ENCODE measurements at places on chromosomes 7 and 10.

DNA sequence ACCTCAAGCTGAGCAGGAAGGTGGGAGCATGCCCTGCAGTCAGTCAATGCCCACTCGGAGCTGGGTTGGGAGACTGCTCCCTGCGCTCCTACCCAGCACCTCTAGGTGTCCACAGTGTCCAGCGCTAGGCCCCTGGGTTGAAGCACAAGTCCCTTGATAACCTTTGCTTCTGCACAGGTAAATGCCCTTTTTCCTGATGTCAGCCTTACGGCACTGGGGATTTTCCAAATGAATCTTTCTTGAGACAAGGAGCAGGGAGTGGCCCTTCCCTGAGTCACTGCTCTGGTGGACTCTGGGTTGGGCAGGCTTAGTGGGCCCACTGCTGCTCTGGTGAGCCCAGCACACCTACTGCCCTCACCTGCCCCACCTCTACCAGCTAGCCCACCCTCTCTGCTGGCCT, 61.9 kb upstream of the OPN4 start:
- DNase-seq, result no peak

GRCh38 chr10:3426190-3426845, 253.7 kb upstream of the PITRM1 start:
- DNase-seq, result no peak

GRCh38 chr7:83149466-83149865, 13.2 kb downstream of the PCLO start:
- no peak for DNase-seq

- DNase-seq, result no peak
Observed at GRCh38 chr10:29897999-29898716, 161.2 kb downstream of the JCAD start.

DNA sequence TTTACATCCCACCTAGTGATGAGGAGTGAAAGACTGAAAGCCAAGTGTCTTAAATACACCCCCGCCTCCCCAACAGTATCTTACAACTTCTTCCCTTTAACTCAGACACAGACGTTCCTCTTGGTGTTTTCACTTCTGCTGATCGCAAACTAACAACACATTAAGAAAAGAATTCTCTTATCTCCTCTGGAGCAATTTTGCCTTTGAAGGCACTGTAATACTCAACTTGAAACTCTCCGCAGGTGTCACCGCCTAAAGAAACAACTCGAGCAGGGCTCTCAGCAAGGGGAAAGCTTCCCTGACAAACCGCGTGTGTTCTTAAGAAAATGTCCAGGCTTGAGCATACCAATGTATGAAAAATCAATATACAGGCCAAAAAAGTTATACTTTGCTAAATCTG, 452 bp downstream of the SEMA3C start:
- no peak for DNase-seq

DNA sequence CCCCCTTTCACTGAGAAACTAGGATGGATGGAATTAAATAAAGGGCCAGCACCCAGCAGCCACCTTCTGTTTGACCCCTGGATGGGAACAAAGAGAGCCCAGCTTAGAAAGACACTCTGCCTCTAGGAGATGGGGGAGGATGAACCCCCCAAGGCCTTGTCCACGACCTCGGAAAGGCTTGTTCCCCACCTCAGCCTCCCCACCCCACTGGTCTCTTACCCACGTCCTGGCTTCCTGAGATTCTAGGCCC, 9.7 kb downstream of the ITPRIP start:
- no peak for DNase-seq

DNA sequence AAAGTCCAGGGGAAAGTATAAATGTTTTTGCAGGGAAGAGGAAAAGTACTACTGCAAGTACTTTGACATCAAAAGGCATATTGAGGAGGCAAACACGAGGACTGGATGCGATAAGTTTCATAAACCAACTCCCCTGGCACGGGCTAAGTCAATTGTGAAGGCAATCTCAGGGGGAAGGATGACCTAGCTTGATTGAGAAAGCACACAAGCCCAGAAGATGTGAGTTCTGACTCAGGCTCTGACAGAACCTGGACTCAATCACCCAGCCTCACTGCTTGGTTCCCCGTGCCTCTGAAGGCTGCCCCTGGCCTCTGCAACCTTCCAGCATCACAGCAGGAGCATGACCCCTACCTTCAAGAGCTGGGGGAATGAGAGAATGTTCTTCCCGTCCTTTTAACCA, 93.2 kb upstream of the ZNF438 start:
- no peak for DNase-seq

DNA sequence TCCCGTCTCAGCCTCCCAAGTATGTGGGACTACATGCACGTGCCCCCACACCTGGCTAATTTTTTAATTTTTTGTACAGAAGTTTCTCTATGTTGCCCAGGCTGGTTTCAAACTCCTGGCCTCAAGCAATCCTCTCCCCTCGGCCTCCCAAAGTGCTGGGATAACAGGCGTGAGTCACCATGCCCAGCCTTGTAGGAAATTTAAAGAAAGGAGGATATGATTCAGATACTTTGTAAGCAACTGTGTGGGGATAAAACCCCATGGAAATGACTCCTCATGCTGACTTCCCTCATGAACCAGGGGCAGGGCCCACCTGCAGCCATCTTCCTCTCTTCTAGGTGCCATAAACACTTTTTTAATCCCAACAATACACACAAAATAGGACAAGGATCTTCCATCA, 50.2 kb downstream of the APBB1IP start:
- no peak for DNase-seq

- no peak for DNase-seq
Observed at GRCh38 chr7:1158203-1159126, 1.5 kb downstream of the ZFAND2A start.

DNA sequence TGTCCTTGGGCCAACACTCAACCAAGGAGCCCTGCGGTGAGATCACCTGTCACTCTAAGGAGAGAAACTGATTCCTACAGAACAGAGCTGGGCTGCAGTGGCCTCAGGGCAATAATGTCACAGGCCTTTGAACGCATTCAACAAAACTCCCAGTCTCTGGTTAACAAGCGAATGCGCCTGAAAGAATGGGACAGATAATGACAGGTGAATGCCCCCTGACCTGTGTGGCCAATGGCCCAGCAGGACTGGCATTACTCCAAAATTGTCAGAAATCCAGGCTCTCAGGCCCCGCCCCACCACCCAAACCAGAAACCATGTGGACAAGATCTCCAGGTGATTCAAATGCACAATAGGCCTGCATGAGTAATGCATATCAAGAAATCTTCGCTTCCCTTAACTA, 277.7 kb upstream of the KLF6 start:
- no peak for DNase-seq

DNA sequence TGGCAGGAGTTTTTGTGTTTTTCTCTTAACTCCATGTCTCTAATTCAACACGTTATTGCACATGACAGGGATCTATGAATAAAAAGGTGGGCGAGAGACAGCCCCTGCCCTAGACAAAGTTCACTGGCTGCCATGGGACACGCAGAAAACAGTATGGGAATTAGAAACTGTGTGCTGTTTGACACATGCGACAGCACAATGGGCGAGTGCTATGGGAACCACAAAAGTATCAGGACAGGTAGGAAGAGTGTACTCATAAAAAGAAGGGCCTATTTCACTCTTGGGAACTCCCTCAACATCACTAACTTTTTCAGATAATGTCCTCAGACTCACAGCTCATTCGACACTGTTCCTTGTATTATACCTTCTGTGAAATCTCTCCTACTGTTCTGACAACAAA, 45.7 kb downstream of the MINDY3 start:
- no peak for DNase-seq

DNA sequence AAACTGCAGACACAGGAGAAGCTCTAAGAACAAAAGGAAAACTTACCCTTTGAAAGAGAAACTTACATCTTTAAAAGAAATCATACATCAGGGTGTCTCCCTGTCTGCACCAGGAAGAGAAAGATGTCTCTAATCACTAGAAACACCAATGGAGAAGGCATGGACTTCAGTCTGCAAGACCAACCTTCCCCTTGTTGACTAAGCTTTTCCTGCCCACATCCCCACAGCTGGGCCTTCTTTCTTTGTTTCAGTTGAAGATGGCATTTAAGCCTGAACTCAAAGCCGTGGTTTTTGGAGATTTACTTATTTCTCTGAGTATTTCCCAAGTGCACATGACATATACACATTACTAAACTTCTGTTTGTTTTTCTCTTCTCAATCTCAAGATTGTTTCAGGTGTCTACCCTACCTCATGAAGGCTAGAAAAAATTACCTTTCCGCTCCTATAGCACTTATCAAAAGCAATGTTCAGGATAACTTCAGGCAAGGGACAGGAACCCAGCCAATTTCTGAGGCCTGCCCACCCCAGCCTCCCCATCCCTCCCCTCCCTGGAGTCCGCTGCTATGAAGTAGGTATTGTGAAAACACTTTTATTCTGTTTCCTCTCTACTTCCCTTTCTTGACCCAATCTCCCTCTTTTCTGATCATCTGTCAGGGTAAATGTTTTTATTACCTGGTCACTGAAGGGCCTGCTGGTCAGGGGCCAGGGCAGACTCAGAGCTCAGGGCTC, 2.8 kb upstream of the SLC29A3 start:
- no peak for DNase-seq

DNA sequence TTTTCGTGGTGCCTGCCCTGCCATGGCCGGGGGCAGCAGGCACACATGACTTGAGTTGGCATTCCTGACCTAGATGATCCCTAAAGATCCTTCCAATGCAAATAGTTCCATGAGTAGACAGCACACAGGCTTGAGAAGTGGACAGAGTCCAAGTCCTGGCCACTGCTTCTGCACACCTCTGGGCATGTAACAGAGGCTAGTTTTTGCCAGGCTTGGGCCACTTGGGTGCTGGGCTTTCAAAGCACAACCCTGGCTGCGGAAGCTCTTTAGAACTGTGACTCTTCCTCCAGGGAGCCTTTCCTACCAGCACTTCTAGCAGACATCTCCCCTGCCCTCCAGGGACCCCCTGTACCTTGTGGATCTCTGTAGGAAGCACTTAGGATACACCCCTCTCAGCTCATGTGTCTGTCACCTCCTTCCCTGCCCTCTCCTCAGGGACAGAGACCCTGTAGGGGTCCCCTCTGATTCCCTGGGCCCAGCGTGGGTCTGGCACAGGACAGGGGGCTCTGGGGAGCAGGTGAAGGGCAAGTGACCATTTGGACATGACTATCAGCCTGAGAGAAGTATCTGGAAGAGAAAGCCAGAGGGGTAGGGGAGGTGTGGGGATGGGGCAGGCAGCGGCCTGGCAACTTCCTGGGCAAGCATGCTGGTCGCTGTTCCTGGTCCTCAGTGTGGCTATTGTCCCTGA, 36.2 kb downstream of the ZCCHC24 start:
- DNase-seq, result no peak

GRCh38 chr7:148921189-148921588, 37.1 kb upstream of the EZH2 start:
- no peak for DNase-seq

DNA sequence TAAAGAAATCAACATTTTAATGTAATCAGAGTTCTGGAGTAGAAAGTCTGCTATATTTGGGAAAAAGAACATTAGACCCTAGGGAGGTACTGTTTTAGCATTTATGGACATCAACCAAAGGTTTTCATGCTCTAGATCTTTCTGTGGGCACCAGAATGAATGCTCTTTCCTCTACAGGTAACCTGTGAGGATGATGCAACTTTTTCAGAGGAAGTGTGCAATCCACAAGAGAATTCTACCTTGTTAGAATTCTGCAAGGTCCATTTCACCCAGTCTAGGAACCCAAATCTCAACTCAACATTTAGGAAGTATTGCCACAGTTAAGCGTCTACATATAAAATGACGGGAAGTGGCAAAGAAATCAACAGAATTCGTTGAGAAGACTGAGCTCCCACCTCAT, 139.9 kb upstream of the FAM171A1 start:
- DNase-seq, result no peak

DNA sequence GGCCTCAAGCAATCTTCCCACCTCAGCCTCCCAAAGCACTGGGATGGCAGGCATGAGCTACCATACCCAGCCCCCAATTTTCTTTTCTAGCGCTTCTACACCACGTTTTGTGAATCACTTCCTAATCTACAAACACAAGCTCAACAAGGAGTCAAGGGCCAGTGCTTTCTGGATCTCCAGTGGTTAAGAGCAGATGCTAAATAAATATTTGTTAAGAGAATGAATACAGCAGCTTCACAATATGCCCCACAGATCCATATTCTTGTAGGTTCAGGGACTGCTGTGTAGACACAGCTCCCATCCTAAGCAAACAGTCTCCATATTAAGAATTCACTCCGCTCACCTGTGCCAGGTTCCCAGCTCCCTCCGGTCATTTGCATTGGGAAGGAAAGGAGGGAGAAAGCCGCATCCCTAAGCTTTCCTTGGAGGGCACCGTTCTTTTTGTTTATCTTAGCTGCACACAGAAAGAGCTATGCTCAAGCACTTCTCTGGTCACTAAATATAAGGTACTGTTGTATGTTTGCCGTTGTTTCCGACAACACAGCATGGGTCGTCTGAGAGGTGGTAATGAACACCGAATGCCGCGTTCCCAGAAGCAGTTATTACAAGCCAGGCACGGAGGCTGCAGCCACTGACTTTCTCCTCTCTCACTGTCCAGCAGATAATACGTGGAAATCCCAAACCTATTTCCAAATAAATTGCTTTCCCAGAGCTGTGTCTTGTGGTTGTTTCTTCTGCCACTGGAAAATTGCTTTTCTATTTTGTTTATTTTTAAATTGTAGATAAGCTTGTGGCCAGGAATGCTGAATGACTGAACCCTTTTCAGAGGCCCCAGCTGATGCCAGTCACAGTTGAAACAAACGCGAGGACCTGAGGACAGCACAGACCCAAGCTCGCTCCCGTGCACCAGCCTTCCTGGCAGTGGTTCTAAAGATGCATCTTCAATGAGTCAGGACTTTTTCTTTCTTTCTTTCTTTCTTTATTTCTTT, 217.1 kb downstream of the PRPF18 start:
- DNase-seq, result no peak

DNA sequence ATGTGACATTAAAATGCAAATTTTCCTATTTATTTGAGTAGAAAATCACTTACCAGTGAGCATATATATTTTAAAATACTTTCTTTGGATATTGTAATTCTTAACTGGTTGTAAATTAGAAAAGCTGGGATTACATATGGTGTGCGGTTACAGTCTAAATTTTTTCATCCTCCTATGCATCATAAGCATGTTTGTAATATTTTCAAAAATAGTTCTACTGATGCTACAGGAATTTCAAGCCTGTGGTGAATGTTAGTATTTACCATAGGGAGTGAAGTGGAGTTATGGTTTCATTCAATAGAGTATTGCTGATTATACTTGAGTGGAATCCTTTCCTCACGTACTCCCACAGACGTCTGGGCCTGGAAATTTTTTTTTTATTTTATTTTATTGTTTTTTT, 34.6 kb upstream of the ST7 start:
- DNase-seq, result no peak

- DNase-seq, result no peak
Observed at GRCh38 chr7:108097703-108098102, 32.5 kb downstream of the LAMB4 start.

- no peak for DNase-seq
Observed at GRCh38 chr10:132517951-132518521, 19.6 kb upstream of the INPP5A start.
